ENCODE measurements at places on chromosomes 6 and 20.

DNA sequence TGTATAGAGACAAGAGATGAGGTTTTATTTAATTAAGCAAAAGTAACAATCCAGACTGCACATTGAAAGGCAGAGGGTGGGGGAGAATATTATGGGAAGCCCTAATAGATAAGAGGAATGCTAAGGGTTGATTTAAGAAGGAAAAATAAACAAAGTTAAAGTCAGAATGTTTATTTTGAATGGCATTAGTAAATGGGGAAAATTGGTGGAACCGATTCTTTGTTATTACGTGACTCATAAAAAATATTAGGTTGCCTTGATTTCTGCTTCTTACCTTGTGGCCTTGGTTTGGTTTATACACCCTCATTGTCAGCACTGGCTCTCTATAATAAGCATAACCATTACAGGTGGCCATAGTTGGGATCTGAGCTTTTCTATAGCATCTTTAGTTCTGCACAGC, 674.8 kb upstream of the CITED2 start:
- DNase-seq = no peak

DNA sequence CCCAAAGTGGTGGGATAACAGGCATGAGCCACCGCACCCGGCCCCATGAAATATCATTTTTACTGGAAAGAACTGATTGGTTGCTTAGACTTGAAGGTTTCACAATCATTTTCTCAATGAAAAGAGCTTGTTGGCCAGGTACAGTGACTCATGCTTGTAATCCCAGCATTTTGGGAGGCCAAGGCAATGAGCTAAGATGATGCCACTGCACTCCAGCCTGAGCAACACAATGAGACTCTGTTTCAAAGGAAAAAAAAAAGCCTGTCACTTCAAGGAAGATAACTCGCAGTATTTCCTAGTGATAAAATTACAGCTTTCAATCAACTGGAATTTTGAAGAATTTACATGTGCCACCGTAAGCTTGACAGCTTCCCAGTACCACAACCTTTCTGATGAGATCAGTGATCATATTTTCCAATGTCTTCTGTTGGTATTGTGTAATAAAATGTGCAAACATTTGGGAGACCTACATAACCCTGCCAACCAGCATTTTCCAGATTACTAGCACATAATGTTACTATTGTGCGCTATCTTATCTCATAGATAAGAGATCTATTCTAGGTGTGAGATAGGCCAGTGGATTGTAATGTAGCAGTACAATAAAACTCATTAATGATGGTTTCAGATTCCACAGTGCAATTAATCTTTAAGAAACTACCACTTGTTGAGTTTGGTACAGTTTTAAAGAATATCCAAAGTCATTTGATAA, 7.2 kb downstream of the PNLDC1 start:
- no peak for DNase-seq

GRCh38 chr6:9197726-9198125, 762.4 kb upstream of the SLC35B3 start:
- DNase-seq = no peak

DNA sequence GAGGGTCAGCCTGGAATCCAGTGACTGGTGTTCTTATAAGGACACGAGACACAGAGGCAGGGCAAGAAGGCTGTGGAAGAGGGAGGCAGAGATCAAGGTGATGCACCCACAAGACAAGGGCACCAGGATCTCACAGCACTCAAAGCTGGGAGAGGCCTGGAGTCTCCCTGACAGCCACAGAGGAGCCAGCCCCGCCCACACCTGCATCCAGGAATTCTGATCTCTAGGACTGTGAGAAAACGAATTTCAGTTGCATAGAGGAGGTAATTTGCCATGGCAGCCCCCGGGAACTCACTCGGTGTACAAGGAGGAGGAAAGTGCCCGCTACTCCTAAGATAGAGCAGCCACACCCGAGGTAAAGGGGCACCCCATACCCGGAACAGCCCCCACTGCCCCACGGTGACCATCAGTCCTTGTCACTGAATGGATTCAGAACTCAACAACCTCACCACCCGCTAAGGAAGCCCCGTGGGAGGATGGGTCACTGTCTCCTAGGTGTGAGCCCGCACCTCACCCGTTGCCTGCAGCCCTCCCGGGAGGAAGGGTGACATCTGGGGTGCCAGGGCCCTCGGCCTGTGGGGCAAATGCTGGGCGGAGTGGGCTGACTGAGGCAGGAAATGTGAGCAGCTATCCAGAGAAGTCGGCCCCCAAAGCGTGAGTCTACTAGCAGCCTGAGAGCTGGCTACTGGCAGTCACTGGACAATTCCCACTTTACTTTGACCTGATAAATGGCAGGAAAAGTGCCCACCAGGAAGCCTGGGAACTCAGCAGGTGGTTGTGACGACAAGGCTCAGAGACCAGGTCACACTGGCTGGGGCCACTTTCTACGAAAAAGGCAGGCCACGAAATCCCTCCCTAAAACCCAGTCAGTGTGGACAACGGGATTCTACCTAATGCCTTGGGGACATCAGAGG, 22.4 kb downstream of the DLL1 start:
- DNase-seq = no peak

DNA sequence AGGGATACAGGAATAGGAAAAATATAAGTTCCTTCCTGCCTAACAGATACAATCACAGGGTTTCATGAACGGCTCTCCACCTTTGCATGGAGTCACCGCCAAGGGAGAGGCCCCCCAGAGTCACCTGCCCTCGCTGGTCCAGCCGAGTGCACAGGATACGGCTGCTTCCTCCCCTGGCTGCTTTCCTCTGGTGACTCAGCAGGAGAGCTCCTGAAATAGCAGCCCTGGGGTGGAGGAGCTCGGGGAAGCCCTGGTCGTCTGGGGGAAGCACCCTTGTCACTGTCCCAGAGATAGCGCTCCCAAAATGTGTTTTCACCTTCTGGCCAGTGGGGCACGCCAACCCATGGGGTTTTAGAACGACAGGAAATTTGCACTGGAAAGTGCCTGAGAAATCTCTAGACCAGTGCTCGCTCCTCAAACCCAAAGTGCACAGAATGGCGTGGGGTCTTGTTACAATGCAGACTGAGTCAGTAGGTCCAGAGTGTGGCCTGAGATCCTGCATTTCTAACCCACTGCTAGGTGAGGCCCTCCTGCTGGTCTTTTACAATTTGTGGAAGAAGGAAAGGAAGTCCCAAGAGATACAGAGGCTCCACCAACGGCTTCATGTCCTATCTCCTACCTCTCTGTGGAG, 35.9 kb upstream of the FAM50B start:
- no peak for DNase-seq

- DNase-seq = no peak
These were observed 158.6 kb upstream of the RIMS1 start for GRCh38 chr6:71727632-71728294.

GRCh38 chr20:35595901-35596300, 19.7 kb upstream of the SPAG4 start:
- no peak for DNase-seq

- DNase-seq = no peak
These were observed 13.0 kb downstream of the TMEM181 start for GRCh38 chr6:158572653-158573541.

GRCh38 chr6:159213405-159213804, 44.2 kb downstream of the FNDC1 start:
- no peak for DNase-seq

GRCh38 chr6:122042960-122043735, 356.3 kb upstream of the HSF2 start:
- no peak for DNase-seq

DNA sequence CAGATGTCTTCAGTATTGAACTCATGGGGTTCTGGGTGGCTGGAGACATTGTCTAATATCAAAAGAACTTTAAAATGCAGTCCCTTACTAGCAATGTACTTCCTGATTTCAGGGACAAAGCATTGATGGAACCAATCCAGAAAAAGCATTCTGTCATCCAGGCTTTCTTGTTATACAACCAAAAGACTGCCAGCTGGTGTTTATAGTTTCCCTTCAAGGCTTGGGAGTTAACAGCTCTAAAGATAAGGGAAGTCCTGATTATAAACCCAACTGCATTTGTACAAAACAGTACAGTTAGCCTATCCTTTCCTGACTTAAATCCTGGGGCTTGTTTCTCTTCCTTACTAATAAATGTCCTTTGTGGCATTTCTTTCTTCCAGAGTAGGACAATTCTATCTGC, 160.0 kb downstream of the COL21A1 start:
- no peak for DNase-seq

DNA sequence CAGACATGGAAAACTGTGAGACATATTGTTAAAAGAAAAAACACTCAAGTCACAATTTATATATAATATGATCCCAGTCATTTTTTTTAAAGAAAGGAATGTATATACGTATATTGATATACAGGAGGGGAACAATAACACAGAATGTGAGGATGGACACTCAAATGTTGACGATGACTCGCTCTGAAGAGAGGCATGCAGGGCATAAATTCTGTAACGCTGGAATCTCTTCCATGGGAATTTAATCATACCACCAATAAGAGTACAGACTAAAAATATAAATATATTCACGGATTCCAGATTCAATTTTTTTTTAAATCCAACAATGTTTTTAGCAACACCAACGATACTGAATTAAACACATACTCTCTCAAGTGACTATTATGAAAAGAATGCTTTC, 106.9 kb upstream of the CCDC28A start:
- no peak for DNase-seq

DNA sequence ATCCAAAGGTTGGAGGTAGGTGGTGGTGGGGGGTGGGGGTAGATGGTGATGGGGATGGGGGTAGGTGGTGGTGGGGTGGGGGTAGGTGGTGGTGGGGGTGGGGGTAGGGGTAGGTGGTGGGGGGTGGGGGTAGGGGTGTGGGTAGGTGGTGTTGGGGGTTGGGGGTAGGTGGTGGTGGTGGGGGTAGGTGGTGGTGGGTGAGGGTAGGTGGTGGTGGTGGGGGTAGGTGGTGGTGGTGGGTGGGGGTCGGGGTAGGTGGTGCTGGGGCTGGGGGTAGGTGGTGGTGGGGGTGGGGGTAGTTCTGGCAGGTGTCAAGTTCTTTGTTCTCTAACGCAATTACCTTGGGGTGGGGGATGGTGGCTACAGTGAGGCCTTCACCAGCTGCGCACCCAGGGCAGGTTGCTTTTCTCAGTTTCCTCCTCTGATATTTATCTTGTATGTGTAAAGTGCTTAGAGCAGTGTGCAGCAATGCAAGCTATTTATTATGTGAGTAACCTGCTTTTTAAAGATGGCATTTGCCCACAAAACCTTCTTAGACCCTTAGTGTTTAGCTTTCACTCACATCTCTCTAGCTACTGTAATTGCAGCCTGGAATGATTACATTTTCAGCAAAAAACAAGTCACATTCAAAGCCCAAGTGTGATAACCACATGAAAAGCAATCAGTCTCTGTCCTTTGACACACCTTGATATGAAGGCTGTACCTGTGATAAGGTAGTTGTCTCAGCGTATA, 8.2 kb upstream of the CCDC167 start:
- no peak for DNase-seq

GRCh38 chr6:50716899-50717509, 3.7 kb downstream of the TFAP2D start:
- DNase-seq = no peak

DNA sequence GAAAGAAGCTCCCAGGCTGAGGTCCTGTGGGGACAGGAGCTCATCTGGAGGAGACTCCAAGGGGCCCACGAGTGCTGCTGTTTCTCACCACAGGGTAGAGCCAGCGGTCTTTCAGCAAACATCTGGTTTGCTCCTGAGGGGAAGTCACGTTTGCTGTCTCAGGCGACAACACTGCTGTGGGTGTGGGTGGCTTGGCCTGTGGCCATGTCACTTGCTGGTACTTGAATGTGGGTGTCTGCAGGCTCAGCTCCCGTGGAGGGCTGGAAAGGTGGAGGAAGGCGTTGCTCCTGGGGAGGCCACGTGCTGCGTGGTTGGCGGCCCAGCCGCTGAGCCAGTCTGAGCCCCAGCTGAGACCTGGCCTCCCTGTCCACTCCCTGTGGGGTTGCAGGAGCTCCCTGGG, 52.8 kb upstream of the MPC1 start:
- no peak for DNase-seq

- DNase-seq = no peak
These were observed 291.9 kb upstream of the SGK1 start for GRCh38 chr6:134609716-134610261.

DNA sequence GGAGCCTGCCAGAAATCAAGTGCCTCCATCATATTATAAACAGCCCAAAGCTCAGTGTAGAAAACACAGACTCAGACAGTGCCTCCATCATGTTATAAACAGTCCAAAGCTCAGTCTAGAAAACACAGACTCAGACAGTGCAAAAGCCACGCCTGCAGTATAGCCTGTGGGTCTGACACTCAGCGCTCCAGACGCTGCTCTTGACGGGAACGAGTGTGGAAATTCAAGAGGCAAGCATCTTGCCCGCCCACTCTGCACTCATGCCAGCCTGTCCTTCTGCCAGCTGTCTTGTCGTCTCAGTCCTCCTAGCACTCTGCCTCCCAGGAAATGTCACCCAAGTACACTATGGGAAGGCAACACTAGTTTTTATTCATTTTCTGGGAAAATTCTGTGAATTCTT, 274.2 kb upstream of the CDH4 start:
- DNase-seq = no peak

DNA sequence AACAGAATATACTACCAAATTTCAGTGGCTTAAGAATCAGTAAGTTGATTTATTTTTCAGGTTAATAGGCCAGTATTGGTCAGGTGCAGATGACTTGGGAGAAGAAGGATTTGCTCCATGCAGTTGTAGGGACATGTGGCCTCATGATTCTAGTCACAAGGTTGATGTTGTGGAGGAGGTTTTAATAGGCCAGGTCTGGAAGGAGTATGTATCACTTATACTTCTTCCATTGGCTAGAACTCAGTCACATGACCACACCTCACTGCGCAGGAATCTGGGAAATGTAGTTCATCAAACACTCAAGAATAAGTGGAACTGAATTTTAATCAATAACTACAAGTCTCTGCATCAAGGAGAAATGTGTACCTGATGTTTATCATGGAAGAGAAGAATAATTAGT, 281.5 kb upstream of the QKI start:
- no peak for DNase-seq

GRCh38 chr6:41548098-41548840, 2.1 kb downstream of the FOXP4 start:
- no peak for DNase-seq

- no peak for DNase-seq
These were observed 103.3 kb downstream of the NFATC2 start for GRCh38 chr20:51439160-51439689.

All from BJ (cell line).